Pons (tissue), 1 donor: ENCODE measurements at places on chromosomes 5 and 9.

DNA sequence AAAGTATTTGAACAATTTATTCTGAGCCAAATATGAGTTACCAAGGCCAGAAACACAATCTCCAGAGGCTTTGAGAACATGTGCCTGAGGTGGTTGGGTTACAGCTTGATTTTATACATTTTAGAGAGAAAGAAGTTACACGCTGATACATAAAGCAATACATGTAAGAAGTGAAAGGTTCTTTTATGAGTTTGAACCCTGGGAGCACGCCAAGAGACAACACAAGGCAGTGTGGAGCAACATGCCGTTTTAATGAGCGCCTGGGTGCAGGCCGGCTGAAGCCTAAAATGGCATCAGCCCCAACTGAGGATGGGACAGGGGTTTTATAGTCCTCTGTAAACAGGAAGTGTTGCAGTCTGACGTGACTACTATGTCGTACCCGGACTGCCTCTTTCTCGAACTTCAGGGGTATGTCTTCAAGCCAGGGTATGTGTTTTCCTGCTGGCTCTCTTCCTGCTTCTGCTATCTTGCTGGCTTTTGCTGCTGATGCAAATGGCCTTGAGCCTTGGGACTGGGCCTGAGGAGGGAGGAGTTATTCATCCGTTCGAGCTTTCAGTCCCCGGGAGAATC is 193.7 kb downstream of the CYLC2 start:
- no peak for DNase-seq

GRCh38 chr5:67051164-67051563 is 145.4 kb downstream of the CD180 start:
- no peak for DNase-seq

DNA sequence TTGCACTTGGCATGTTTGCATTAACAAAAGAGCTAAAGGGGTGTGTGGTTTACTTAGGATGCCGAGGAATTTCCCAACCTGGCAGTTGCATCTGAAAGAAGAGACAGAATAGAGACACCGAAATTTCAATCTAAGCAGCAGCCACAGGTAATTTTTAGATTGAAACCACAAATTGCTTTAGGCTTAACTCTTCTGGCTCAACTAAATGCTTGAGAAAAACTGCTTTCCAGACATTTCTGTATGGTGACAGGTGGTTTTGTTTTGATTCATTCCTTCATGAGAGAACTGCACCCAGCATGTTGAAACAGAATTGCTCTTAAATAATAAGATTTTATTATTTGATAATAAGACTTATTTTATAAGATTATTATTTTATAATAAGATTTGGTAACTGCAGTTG is 21.5 kb downstream of the SECISBP2 start:
- DNase-seq, result no peak

DNA sequence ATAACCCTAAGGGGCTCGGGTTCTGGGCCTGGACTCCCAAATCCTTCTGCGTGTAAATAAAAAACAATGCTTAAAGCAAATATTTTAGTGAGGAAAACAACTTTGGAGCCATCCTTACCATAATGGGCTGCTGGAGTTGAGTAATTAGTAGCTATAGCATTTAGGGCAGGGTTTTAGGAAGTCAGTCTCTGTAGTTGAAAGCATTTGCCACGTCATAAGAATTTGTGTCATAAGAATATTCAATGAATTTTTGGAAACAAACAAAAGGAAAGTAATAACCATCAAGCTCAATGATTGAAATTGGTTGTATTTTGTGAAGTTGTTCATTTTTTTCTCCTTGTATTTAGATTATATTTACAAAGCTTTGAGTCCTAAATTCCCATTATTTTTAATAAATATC is 114.8 kb upstream of the ELL2 start:
- no peak for DNase-seq

- DNase-seq, result peak; percentile 3
Observed at GRCh38 chr9:15846611-15847010, 293.8 kb downstream of the CCDC171 start.

DNA sequence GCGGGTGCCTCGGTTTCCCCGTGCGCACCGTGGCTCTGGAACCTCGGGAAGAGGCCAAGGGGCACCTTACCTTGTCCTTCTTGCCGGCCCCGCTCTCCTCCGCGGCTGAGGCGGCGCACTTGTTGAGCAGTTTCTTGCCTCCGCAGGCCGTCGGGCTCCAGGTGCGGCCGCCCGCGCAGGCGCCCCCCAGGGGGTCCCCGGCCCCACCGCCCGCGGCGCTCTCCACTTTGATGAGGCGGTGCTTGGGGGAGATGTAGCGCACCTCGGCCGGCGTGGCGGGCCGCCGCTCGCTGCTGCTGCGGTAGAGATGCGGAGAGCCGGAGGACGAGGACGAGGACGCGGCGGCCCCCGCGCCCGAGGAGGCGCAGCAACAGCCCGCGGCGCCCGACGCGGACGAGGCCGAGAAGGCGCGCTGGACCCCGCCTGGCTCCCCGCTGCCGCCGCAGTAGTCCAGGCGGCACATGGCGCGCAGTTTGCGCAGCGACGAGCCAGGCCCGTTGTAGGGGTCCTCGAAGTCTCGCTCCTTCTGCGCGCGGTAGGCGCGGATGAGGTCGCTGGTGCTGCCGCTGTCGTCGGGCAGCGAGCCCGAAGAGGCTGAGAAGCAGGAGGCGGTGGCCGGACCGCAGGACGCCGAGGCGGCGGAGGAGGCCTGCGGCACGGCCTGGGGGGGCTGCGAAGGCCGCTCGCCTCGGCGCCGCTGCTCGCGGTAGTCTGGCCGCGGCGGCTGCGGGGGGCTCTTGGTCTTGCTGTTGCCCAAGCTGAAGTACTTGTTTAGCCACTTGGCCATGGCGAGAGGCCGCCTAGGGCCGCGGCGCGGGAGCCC is 957 bp downstream of the SHB start:
- no peak for DNase-seq

DNA sequence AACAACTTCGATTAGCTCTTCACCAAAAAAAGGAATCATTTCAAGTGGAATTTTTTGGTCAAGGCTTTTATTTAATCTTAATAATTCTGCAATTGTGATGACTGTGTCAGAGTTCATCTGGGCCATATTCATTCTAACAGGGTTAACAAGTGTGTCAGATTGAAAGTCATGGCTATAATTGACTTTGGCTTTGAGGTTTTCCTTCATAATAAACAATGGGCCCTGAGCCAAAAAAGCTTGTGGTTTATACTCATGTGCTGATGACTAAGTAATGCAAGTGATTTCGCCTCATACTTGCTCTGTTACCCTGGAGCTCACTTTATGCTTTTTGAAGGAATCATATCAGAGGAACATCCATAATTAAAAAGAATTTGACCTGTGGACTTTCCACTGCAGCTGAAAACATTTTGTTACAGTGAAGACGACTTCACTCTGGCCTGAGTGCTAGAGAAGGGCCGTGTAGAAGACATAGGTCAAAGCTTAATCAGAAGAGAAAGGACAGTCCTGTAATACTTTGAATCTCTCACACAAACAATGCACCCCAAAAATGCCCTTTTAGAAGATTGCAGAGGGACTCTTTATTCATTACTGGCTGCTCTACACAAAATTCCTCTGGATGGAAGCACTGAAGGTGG is 101.7 kb downstream of the GDNF start:
- DNase-seq, result peak; percentile 45

DNA sequence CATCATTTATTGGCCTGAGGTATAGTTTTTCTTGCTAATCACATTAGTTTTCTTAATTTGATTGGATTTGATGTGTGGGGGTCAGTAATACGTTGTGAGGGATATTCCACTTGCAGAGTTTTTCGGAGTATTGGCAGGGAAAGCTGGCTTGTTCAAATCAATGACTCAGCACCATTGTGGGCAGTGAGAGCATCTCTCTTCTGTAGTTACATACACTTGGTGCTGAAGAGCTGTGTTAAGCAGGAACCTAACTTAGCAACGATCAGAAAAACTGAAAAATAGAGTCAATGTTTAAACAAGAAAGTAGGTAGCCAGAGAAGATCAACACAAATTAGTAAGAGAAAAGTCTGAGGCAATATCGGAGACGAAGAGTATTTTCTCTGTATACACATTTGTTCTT is 344.6 kb upstream of the EDIL3 start:
- DNase-seq, result peak; percentile 87

GRCh38 chr9:7909537-7909936 is 110.0 kb upstream of the DMAC1 start:
- DNase-seq, result no peak

DNA sequence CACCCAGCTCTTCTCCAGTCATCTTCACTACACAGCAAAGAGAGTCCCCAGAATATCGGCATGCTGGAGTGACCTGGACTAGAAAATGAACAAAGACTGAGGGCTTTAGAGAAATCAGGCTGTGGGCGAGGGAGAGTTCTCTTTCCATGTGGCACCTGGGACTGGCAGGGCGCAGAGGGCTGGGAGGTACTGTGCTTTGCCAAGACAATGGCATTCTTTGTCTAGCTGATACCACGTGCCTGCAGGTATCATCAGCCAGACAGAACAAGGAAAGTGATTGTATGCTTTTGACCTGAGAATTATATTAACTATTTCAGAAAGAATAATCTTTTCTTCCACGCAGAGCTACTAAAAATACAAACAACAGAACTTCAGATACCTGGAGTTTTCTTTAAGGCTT is 30.5 kb downstream of the DDX31 start:
- no peak for DNase-seq

DNA sequence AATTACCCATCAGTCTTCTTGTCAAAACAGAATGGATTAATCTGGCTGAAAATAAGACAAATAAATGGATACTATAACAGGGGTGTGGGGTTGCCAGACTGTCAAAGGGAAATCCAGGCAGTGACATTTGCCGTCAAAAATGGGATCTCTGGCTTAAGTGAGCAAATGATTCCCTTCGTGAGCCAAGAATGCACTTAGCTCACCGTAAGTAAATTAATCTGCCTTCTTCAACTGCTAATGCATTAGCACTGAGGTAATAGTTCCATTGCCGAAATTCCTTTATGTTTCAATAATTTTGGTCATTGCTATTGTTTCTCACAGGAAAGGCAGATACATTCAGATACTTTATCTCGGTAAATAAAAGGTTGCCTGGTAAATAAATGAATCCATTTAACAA is 377.8 kb downstream of the KIAA0825 start:
- no peak for DNase-seq

DNA sequence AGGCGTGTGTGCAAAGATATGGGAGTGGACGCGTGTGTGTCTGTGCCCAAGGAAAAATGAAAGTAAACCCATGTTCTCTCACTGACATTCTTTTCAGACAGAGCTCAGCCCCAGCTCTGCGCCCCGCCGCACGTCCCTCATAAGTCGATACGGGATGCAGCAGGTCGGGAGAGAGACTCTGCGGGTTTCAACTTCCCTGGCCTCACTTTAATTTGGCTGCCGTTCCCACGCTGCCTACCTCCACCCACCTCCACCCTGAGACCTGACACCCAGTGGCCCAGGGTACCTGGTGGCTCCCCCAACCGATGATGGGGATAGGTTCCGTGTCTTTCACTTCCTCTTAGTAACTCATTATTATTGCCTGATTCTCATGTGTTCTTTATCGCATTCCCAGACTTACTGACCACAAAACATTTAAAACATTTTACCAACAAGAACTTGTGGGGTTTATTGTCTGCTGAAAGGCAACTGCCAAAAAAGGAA is 19.4 kb downstream of the LHX2 start:
- no peak for DNase-seq
